SJSA1 (cell line): ENCODE measurements at places on chromosomes 2 and 18.

DNA sequence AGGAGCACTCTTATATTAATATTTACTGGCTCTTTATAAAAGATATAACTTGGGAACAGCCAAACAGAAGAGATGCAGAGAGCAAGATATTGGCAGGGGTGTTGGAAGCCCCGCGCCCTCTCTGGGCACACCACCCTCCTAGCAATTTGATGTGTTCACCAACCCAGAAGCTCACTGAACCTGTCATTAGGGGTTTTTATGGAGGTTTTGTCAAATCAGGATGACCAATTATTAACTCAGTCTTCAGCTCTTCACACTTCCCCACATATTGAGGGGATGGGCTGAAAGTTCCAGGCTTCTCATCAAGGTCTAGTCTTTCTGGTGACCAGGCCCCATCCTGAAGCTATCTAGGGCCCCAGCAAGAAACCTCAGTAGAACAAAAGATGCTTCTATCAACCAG lies 10.9 kb upstream of the INO80D start:
- DNase-seq: no peak

DNA sequence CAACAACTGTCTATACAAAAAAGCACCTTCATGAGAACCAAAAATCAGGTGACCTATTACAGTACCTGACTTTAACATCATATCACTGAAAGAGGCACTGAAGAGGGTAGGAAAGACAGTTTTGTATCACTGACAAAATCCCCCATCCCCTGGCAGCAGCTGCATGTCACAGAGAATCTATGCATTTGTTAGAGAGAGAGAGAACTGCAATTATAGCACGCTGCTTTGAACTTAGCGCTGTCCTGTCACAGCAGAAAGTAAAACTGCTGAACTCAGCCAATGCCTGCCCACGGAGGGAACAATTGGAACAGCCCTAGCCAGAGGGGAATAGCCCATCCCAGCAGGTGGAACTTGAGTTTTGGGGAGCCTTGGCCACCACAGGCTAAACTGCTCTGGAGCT lies 75.1 kb upstream of the NOL4 start:
- DNase-seq: no peak

GRCh38 chr2:158127380-158127804 lies 25.7 kb downstream of the UPP2 start:
- DNase-seq: no peak

- no peak for DNase-seq
These were observed 38.1 kb downstream of the ZNF236 start for GRCh38 chr18:76860411-76860810.

DNA sequence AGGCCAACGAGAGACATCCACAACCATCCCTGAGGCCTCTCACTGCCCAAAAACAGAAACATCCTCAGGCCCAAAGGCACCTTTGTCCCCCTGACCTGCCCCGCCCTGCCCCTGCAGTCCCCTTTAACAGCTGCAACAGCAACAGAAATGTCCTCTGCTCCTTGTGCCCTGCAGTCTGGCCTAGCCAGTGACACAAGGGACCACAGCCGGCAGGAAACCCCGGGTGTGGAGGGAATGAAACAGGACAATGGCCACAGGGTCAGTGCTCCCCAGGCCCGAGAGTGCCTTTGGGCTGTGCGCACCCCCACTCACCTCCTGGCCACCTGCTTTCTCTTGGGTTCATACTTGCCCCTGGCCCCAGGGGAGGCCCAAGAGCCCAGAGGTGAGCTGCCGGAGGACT lies 35.6 kb downstream of the SNED1 start:
- no peak for DNase-seq

GRCh38 chr2:118814368-118814767 lies 33.1 kb downstream of the EN1 start:
- DNase-seq: no peak

- DNase-seq: no peak
These were observed 277.7 kb upstream of the HNRNPA3 start for GRCh38 chr2:176934869-176935415.

GRCh38 chr2:9554921-9555296 lies 721 bp downstream of the ADAM17 start:
- no peak for DNase-seq

DNA sequence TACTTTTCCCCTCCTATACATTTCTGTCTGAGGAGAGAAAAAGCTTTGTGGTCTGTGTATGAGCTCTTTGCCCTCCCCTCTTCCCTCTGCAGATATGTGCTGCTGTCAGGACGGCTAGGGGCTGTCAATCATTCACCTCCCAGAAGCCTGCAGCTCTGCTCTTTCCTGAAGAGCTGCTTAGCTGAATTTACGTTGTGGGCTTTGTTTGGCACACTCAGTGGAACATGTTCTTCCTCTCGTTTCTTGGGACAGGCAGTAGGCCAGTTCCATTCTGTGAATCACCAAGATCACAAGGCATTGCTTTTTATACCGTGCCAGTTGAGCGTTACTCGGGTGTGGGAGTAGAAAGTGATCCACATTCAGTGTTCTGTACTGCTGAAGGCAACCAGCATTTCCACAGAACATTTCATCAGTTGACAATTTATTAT lies 136.7 kb downstream of the LAMA3 start:
- DNase-seq: no peak

DNA sequence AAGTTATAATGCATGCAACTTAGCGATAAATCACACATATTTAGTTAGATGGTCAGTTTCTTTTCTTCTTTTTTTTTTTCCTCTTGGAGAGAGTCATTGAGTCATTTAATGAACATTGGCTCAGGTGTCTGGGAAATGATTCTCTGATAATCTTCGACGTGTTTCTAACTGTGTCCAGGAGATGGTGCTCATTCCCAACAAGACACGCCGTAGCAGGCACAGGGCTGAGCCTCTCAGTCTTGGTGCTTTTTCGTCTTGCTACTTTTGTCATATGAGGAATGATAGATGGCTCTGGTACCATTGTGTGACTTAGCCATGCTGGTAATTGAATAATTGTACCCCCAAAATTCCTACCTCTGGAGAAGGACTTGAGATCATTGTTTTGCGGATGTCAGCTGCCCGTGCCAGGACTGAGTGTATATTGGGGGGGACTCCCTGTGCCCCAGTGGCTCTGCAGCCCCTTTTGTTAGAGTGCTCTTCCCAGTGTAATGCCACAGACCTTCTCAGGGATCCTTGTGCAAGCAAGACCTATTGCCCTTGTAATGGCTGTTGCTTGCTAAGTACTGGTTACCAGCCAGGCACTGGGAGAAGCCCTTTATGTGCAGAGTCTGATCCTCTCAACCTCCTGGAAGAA lies 107.6 kb upstream of the CYRIA start:
- no peak for DNase-seq

- DNase-seq: no peak
These were observed 223.8 kb downstream of the FBXO15 start for GRCh38 chr18:73923866-73924265.
